K562 (cell line): ENCODE measurements at places on chromosomes 7 and 10. TPM values are rescaled to one million over a fixed set of nuclear protein-coding genes. Genes with fewer than 3 reads are reported as not detected.

The HHEX gene
- total RNA-seq, result 108 and 120 TPM in 2 replicates

The HOXA3 gene
- 0.04 and 0.18 TPM in 2 replicates for total RNA-seq

The FGFR2 gene
- total RNA-seq, result 0.18 and 0.20 TPM in 2 replicates

The ANKRD61 gene
- not detected in 2 replicates for total RNA-seq

The METTL27 gene
- total RNA-seq, result 0.42 and 0.73 TPM in 2 replicates

The MYOF gene
- 0.27 and 0.67 TPM in 2 replicates for total RNA-seq

The AKR1C3 gene
- total RNA-seq, result 9.8 and 10.1 TPM in 2 replicates
